ENCODE measurements at places on chromosomes 7 and 10.

DNA sequence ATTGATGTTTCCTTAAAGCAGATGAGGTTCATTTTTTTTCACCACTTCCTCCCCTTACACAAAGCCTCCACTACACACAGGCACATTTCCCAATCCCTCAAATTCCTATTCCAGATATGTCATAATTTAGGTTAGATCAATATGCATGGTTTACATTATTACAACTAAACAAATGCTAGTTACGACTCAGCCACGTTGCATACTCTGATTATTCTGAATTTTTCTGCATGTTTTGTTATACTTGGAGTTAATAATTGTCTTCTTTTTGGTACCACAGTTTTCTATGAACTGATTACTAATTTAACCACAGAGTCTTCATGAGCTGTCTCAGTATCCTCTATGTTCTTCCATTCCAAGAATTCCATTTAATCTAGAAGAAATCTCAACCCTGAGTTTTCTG lies 4.4 kb upstream of the BICC1 start:
- DNase-seq, result no peak

DNA sequence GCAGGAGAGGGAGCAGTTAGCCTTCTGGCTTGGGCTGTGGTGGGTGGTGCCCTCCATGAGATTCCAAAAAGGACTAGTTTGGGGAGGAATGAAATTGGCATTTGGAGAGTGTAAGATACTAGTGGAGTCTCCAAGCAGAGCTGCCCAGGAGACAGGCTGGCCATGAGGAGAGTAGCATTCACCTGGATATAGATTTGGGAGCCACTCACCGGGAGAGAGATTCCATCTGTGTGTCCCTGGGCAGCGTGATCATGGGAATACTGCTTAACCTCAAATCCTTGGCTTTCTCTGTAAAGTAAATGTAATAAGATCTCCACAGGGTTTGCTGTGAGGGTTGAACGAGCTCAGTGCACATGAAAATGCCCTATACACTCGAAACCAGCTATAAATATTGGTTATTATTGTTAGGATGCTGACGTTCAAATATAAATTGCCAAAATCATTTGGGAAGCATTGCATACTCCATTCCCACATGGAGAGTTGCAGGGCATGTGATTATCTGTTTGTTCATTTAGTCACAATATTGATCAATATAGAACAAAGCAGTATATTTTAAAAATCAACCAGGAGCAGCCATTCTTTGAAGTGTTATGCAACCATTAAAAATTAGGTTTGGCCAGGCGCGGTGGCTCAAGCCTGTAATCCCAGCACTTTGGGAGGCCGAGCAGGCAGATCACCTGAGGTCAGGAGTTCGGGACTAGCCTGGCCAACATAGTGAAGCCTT lies 143.7 kb downstream of the CUX1 start:
- no peak for DNase-seq

GRCh38 chr10:99520040-99520846 lies 12.5 kb upstream of the NKX2-3 start:
- DNase-seq, result no peak

GRCh38 chr7:14252458-14252857 lies 263.0 kb upstream of the ETV1 start:
- DNase-seq, result no peak

DNA sequence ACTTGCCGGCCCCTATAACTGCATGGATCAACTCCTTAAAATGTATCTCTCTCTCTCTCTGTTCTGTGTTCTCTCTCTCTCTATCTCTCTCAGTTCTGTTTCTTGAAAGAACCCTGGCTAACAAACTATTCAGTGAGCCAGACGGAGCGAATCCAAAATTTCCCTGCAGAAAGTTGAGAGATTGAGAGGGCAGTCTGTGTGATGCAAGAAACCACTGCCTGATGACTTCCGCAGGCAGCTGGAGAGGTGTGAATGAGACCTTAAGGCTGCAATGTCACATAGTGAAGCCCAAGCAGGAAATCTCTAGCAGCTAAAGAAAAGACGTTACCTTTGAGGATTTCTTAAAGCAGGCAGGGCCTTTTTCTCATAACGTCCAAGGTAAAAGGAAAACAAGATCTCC lies 17.3 kb downstream of the FAM107B start:
- DNase-seq, result peak; percentile 57

DNA sequence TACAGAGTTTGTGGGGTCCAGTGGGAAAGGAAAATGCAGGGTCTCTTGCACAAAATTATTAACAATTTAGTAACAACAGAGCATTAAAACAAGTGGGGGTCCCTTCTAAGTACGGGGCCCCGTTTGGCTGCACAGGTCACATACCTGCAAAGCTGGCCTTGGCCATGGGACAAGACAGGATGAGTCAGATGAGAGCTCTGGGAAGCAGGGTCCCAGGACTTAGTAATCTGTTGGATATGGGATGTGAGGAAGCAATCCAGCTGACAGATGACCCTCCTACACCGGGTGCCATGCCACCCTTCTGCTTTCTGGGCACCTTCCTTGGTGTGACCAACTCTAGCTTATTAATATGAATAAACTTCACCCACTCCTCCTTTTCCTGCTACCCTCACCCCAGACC lies 3.2 kb upstream of the DUSP5 start:
- DNase-seq, result no peak

- no peak for DNase-seq
These were observed 200.4 kb downstream of the KCND2 start for GRCh38 chr7:120473352-120473751.

DNA sequence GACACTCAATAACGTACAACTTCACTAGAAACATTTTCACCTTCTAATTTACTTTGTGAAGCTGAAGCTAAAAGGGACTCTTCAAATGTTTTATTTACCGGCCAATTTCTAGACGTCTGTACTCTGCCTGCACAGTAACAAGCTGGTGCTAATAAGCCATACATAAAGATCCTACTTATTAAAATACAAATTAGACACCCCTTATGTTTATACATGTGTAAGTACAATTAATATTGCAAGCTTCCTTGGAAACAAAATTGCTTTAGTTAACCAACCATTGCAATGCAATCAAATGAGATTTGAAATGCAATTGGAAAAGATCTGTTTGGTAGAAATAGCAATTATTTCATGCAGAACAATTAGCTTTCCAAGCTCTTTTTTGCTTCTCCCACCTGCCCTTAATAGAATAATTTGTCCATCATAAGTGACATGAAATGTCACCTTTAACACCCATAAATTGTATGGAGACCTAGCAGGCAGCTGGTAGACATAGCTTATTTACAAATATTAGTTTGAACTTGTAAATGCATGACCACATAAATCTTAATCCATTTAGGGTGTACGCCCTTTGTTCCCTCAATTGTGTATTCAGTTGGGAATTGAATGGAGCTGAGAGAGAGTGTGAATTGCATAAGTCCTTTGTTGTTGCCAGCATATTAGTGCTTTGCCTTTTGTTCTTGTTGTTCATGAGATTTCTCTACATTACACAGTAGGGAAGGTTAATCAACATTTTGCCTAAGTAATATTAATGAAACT lies 277.1 kb downstream of the CACNA2D1 start:
- no peak for DNase-seq

GRCh38 chr7:2148189-2148588 lies 84.6 kb downstream of the MAD1L1 start:
- no peak for DNase-seq

DNA sequence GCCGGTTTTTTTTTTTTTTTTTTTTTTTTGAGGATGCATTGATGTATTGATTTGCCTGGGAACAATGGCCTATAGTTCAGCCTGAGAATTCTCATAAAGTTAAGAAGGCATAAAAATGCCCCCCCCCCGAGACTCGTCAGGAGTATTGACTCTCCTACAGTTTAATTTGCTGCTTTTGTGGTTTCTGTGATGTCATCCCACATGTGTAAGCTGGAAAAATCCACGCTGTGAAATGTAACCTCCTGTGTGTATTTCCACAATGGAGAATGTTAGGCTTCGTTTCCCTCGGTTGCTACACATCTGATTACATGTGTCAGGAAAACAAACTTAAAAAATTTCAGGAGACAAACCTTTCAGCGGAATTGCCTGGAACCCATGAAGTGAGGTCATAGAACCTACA lies 117.9 kb downstream of the FANK1 start:
- DNase-seq, result no peak

DNA sequence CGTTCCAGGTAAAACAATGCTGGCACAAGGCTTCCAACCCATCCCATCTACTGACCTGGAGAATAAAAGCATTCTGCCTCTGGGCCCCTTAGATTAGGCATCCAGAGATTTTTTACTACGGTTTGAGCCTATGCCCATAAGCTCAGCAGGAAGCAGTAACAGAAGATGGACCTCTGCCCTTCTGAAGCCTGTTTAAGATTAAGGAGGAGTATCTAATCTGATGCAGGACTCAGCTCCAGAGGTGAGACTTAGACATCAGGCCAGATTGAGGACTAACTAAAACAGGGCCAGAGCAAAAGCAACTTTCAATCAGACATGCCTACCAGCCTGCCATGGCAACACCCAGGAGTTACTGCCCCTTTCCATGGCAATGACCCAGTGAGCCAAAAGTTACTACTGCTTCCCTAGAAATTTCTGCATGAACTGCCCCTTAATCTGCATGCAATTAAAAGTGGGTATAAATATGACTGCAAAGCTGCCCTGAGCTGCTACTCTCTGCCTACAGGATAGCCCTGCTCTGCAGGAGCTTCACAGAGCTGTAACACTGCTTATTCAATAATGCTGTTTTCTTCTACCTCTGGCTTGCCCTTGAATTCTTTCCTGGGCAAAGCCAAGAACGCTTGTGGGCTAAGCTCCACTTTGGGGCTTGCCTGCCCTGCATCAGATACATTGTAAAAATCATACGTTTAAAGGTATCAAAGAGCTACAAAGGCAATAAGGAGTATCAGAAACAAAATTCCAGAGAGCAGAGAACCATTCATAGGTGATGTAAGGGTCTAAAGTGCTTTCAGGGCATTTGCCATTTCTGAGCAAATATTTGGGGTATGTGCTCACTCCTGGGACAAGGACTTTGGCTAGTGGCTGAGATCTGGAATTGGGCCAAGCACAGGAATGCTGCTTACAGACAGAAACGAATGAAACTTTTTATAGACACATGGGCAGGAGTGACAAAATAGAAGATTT lies 25.0 kb upstream of the CNNM1 start:
- no peak for DNase-seq

- DNase-seq, result no peak
These were observed 10.2 kb downstream of the GIGYF1 start for GRCh38 chr7:100683659-100684533.

DNA sequence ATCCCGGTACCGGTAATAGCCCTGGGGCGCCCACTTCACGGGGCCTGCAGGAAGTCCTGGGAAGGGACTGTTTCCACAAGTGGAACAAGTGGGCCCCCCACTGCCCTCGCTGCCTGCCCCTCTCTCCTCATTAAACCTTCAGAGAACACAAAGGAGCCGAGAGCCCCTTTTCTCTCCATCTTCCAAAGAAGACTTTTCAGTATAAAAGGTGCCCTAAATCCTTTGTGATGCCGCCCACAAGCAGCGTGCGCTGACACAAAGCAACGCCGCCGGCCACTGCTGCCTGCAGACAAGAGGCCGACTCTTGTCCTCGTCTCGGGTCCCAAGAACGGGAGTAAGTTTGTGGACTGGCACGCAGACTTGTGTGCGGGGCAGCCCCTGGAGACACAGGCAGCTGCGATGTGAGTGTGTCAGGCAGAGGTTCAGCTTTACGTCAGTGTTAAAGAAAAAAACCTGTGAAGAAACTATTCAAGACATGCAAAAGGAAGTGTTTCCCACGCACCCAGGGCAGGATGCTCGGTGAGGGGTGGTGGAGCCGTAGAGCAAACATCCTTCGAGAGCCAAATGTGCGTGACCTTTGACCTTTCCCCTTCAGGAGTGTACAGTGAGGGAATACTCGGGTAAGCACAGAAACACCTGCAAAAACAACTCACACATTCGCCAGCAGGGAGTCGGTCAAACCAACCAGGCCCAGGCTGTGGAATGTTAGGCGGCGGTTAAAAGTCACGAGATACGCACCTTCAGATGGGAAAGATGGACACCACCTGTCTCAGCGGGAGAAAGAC lies 118.2 kb downstream of the VIPR2 start:
- no peak for DNase-seq

DNA sequence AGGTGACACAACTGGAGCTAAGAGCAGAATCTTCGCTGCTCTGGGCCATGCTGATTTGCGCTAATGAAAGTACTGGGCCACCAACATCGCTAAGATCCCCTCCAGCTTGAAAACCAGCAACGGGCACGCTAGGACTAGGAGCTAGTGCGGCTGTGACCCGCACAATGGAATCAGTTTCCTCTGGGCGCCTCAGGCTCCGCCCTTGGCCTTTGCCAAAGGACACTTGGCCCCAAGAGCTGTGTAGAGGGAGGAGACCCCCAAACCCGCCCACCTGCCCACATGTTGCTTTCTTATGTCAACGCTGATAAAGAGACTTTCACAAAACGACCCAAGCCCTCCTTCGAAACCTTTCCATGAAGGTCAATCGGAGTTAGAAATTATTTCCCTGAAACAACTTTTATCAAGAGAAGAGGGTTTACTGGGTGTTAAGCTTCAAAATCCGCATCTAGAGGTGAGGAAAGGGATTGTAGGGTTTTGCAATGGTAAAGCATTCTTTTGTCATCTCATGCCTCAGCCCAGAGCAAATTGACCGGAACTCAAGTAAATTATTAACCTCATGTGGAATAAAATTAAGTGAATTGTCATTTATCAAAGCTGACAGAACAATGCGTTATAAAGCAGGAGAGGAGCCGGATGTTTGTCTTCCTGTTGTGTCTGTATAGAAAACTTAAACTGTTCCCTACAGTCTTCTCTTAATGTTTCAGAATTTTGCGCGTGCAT lies 9.4 kb downstream of the ABCB5 start:
- no peak for DNase-seq

DNA sequence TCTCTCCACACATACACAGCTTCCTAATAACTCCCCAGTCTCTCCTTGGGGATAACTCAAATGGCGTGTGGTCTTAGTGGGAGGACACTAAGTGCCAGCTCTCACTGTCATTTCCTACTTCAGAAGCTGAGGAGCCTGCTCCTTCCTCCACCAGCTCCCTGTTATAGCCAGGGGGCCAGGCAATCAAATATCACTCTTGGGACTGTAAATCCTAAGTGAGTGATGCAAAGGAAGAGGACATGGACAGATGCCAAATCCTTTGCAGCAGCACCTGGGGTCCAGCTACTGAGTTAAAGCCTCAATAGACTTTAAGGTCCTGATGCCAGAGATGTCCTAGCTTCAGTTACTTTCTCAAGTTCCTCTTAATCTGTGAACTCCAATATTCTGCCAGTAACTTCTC lies 34.1 kb downstream of the SEM1 start:
- no peak for DNase-seq

DNA sequence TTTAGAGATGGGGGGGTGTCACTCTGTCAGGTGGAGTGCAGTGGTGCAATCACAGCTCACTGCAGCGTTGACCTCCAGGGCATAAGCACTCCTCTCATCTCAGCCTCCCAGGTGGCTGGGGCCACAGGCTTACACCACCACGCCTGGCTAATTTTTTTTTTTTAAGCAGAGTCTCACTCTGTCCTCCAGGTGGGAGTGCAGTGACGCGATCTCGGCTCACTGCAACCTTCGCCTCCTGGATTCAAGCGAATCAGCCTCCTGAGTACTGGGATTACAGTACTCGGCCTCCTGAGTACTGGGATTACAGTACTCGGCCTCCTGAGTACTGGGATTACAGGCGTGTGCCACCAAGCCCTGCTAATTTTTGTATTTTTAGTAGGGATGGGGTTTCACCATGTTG lies 23.6 kb upstream of the PPIA start:
- DNase-seq, result no peak
